Stimulated activated CD4-positive, alpha-beta T cell treated with anti-CD3 and anti-CD28 coated beads, Interleukin-1b, Interleukin-23, amount 100 ng/mL, for 1 hour (primary cell): ENCODE measurements at places on chromosomes 1 and 21.
A peak's percentile ranks its signal among the peaks of the same experiment; 100 is the strongest.

GRCh38 chr1:199959033-199959774 is 68.3 kb upstream of the NR5A2 start:
- DNase-seq: no peak

DNA sequence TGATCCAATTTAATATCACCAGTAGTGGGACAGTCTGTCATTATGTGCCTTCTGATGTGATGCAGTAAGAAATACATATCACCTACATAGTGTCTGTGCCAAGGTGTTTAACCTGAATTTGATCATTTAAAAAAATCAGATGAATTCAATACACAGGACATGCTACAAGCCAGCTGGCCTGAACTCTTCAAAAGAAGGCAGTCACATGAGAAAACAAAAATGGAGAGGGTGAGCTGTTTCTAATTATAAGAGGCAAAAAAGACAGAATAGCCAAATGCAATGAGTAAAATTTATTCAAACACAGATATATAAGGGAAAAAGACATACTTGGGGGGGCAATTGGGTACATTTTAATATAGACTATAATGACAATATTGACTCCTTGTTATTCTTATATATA is 66.5 kb downstream of the ST3GAL3 start:
- no peak for DNase-seq

- no peak for DNase-seq
Observed at GRCh38 chr1:223792046-223792445, 53.7 kb downstream of the TP53BP2 start.

DNA sequence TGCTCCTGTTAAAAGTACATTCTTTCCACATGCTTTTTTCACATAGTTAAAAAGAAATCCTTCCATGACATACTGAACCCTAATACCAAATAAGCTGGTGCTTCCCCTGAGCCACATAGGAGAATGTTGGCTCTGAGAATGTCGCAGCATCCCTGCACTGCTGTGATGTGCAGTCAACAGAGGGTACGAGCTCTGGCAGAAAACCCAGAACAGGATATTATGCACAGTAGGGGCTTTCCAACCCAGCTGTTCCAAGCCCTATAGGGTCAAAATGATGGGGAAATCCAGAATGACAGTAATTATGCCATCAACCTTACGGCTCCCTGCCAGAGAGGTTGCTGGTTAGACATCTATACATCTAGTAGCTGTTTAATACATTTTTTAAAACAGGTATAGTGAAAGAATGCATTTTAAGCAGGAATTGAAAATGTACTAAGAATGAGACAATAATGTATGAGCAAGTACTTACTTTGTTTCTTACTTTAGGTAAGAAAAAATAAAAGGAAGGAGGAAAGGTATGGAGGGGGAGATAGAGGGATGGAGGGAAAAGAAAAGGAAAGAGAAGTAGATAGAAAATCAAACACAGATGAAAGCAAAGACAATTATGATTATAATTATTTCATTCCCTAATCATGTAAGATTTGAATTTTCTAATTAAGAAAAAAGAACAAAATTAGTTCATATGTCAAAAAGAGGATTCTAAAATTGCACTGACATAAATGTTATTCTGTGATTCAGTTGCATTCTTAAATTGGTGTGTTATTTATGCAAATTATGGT is 126.0 kb downstream of the NR5A2 start:
- DNase-seq: peak; percentile 7

DNA sequence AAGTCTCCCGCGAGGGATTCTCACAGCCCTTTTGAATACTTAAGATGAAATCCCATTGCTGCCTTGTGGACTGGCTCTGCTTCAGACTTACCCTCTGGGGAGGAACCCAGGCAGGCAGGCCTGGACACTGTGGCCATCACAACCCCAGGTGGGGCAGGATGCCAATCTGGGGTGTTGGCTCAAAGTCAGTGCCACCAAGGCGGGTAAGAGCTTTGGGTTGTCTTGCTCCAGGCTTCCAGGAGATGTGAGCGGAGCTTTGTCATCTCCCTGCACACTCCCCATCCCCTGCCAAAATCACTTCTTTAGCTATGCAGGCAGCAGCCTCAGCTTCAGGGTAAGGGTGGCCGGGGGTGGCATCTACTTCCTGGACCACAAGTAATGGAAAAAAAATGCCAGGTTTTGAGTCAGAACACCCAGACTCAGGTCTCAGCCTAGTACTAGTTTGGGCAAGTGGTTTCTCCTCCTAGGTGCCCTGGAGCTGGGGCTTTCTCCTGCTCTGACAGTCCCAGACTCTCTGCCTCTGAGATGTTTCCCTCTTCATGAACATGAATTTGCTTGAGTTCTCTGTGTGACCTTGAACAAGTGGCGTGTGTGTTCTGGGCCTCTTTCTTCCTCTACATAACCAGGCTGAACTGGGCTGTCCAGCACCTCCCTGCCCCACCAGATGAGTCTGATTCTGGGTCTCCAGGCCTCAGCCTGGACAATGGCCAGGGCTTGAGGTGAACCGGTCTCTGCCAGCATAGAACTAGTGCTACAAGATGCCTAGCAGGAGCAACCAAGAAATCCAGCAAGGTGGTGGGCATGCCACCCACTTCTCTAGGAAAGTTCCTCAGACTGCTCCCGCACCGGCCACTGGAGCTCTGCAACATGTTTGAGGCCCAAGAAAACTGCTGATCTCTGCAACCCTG is 65.4 kb downstream of the VWA5B1 start:
- no peak for DNase-seq
